ENCODE measurements at places on chromosomes 3 and 15. TPM values are rescaled to one million over a fixed set of nuclear protein-coding genes. Genes with fewer than 3 reads are reported as not detected.

- H3K36me3 ChIP-seq, result no peaks in the 10 kb centered on the region
- H3K27me3 ChIP-seq, result peaks cover 6% of the 10 kb centered on the region
- peak overlapping the region; percentile 10 for H3K4me3 ChIP-seq
- H3K27ac ChIP-seq, result no peak overlapping the region
- DNase-seq, result no peak
These were observed 16.1 kb upstream of the CTXND1 start for GRCh38 chr15:80268101-80268500.

Gene SOX2
- 1.4 TPM for total RNA-seq

DNA sequence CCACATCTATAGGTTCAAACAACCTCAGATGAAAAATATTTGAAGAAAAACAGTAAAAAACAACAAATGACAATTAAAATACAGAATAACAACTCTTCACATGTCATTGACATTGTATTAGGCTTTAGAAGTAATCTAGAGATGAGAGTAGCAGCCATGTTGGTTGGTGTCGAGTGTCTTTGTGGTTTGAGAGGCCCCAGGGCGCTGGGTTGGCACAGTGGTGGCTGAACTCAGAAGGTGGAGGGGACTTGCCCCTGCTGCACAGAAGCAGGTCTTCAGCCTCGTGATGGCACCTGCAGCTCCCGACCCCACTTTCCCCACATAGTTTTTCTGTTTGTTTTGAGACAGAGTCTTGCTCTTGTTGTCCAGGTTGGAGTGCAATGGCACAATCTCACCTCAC, 187.2 kb downstream of the OSBPL10 start:
- no peaks in the 10 kb centered on the region for H3K36me3 ChIP-seq
- no peak for DNase-seq
- no peak overlapping the region for H3K4me3 ChIP-seq
- peaks cover 2% of the 10 kb centered on the region for H3K27me3 ChIP-seq
- H3K4me1 ChIP-seq, result no peaks in the 10 kb centered on the region

GRCh38 chr3:143865302-143865701, 17.0 kb upstream of the SLC9A9 start:
- no peak overlapping the region for H3K4me3 ChIP-seq
- peaks cover 5% of the 10 kb centered on the region for H3K27me3 ChIP-seq
- no peak for DNase-seq
- peaks cover 27% of the 10 kb centered on the region for H3K4me1 ChIP-seq
- H3K36me3 ChIP-seq, result no peaks in the 10 kb centered on the region

DNA sequence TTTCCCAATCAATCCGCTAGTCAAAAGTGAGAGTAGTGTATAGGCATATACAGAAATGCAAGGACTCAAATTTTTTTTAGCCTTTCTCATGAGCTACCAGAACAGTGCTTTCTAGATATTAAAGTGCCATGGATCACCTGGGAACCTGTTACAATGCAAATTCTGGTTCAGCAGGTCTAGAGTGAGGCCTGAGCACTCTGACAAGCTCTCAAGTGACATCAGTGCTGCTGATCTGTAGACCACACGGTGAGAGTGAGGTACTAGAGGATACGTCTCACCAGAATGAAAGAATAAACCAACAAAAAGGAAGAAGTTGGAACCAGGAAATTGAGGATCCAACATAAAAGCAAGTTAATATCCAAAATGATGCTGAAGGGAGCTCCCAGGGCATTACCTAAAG, 16.0 kb upstream of the PLA2G4D start:
- H3K4me1 ChIP-seq, result peaks cover 4% of the 10 kb centered on the region
- no peak overlapping the region for H3K4me3 ChIP-seq
- DNase-seq, result no peak
- no peaks in the 10 kb centered on the region for H3K36me3 ChIP-seq
- H3K27me3 ChIP-seq, result peaks cover 1% of the 10 kb centered on the region

Gene CACNA1D
- total RNA-seq, result 208 TPM

- peak; percentile 67 for DNase-seq
- no peaks in the 10 kb centered on the region for H3K4me1 ChIP-seq
- H3K27me3 ChIP-seq, result no peaks in the 10 kb centered on the region
- H3K36me3 ChIP-seq, result no peaks in the 10 kb centered on the region
These were observed 681.3 kb downstream of the ROBO1 start for GRCh38 chr3:79086514-79086913.

Gene RTF1
- 60.8 TPM for total RNA-seq

DNA sequence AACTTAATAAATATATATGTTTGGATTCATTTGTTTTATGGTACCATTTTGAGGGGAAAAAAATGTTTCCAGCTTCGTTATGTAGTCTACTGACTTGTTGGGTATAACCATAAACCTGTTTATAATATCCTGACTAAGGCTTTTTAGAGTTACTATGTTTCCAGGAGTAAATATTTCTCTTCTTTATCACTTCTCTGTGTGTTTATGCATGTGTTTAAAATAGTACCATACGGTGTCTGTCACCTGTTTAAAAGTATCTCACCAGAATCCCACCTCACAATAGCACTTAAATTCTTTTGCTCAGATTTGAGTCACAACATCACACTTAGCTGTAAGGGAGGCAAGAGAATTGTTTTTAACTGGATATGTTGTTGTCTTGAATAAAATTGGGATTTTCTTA, 15.1 kb downstream of the LACTB start:
- H3K27me3 ChIP-seq, result no peaks in the 10 kb centered on the region
- H3K4me1 ChIP-seq, result no peaks in the 10 kb centered on the region
- H3K36me3 ChIP-seq, result no peaks in the 10 kb centered on the region
- no peak overlapping the region for H3K27ac ChIP-seq
- DNase-seq, result no peak
- no peak overlapping the region for H3K4me3 ChIP-seq

DNA sequence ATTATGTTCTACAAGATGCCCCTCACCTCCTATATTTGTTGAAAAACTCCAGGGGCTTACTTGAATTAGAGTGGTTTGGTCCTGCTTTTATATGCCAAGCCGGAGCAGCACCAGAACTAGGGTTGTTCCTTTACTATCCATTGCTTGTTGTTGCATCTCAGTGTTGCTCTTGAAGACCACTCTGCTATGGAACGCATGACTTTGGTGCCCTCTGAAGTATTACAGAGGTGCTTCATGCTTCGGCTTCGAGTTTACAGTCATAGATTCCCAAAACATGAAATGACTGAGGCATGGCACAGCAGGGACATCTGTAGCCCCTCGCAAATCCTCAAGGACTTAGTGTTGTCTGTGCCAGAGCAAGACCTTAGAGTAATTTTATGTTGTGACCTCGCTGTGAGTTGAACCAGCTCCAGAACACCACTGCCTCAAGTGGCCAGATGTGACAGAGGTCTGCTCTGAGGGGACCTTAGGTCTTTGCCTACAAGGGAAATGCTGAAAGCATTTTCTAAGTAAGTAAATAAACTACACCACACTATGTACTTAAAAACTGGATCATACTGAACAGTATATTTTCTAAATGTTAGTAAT, 67.2 kb upstream of the SIAH2 start:
- no peaks in the 10 kb centered on the region for H3K36me3 ChIP-seq
- H3K27me3 ChIP-seq, result peaks cover 3% of the 10 kb centered on the region
- peaks cover 3% of the 10 kb centered on the region for H3K4me1 ChIP-seq
- no peak overlapping the region for H3K27ac ChIP-seq

Gene TTC23
- total RNA-seq, result 24.3 TPM

Gene TEX55
- total RNA-seq, result not detected

Gene TAGLN3
- total RNA-seq, result 0.72 TPM

DNA sequence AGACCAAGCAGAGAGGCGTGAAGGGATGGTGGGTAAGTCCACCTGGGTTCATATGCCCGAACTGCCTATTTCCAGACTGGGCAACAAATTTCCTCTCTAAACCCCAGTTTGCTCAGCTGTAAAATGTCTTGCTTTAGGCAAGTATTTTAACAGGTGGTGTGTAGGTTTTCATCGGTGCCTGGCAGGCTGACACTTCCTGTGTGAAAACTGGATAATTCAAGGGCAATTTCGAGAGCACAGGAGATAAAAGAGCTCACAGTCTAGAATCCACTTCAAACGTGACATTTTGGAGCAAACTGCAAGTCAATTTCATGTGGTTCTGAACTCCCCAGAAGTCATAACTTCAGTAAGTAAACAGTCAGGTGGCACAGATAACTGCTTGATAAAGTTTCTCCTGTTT, 112.2 kb downstream of the OXNAD1 start:
- H3K27ac ChIP-seq, result peak overlapping the region; percentile 51
- H3K27me3 ChIP-seq, result peaks cover 12% of the 10 kb centered on the region
- H3K36me3 ChIP-seq, result peaks cover 29% of the 10 kb centered on the region
- DNase-seq, result no peak
- peaks cover 63% of the 10 kb centered on the region for H3K4me1 ChIP-seq

Gene LRTM1
- total RNA-seq, result not detected

GRCh38 chr3:111336511-111336910, 205.5 kb upstream of the CD96 start:
- H3K4me3 ChIP-seq, result no peak overlapping the region

Gene OPA1
- total RNA-seq, result 67.2 TPM

GRCh38 chr15:55846116-55846707, 103.3 kb upstream of the PRTG start:
- H3K4me3 ChIP-seq, result no peak overlapping the region
- H3K4me1 ChIP-seq, result peaks cover 4% of the 10 kb centered on the region

- H3K36me3 ChIP-seq, result no peaks in the 10 kb centered on the region
- no peak overlapping the region for H3K27ac ChIP-seq
- H3K4me1 ChIP-seq, result no peaks in the 10 kb centered on the region
- H3K4me3 ChIP-seq, result no peak overlapping the region
- no peaks in the 10 kb centered on the region for H3K27me3 ChIP-seq
These were observed 215.1 kb downstream of the TIGIT start for GRCh38 chr3:114508976-114509375.

Gene VPS13C
- 50.9 TPM for total RNA-seq

Gene EAF2
- total RNA-seq, result 4.0 TPM

Gene CYP11A1
- total RNA-seq, result 0.82 TPM
